Activated CD4-positive, alpha-beta memory T cell treated with anti-CD3 and anti-CD28 coated beads, Interleukin-2, amount 10 ng/mL, durations not matched to agents 7 days and 5 days (primary cell): ENCODE measurements at places on chromosomes 12 and 14. TPM values are rescaled to one million over a fixed set of nuclear protein-coding genes. Genes with fewer than 3 reads are reported as not detected.

Gene GNB3
- total RNA-seq = not detected

Gene JDP2
- total RNA-seq = 2.6 TPM

GRCh38 chr12:26622601-26623000 is 210.4 kb downstream of the ITPR2 start:
- DNase-seq = no peak

DNA sequence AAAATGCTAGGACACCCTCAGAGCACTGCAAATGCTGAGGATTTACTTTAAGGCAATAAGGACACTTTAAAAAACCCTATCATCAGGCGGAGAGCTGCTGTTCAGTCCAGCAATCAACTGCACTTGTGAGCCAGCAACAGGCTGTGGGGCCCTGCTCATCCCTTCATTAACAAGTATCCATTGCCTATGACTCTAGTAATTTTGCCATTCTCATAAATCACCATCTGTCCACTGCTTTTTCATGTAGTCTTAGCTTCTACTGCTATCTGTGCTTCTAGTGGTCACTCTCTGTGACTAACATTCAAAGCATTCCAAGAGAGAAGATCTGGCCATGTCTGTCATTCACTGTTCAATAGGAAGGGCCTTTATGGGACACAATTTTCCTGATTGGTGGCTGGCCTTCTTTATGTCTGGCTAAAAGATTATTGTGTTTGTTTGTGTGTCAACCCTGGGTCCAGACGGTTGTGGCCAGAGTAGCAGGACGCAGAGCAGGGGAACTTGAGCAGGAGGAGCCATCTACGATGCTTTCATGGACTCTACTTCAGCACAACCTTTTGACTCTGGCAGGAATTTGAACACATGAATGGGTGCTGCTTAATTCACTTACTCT is 3.6 kb upstream of the KRAS start:
- DNase-seq = no peak

DNA sequence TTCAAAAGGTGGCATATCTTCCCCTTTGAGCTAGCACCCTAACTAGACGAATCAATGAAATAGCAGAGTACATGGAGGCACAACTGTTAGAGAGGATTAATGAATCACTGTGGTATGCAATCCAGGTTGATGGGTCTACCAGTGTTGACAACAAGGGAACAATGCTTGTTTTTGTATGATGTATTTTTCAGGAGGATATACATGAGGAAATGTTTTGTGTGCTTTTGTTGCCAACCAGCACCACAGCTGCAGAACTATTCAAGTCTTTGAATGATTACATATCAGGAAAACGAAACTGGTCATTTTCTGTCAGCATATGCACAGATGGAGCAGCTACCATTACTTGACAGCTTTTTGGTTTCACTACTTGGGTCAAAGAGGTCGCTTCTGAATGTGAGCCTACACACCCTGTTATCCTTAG is 142.6 kb downstream of the GPHN start:
- no peak for DNase-seq

DNA sequence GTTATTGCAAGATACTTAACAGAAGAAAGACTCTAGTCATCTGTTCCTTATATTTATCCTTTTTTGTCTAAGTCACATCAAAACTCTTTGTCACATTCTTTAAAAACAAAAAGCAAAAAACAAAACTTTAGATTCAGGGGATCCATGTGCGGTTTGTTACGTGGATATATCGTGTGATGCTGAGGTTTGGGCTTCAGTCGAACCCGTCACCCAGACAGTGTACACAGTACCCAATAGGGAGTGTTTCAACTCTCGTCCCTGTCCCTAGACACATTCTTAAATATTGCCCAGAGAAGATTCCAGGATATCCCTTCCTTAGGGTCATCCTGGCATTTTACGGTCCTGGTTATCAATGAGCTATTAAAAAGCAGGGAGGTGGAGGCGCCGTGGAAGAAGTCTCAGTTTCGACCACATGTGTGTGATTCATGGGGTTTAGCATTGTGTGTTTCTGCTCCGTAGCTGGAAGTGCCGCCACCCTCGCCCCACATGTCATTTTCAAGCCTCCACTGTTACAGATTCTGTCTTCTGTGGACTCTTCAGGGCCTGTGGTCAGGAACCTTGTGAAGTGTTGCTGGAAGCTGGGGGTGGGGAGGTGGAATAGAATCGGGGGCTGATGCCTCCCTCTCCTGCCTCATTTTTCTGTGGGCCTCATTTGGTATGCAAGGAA is 19.9 kb downstream of the CCND2 start:
- peak; percentile 61 for DNase-seq

GRCh38 chr12:40223646-40224045 is 1.2 kb upstream of the LRRK2 start:
- DNase-seq = no peak

- no peak for DNase-seq
These were observed 57.3 kb downstream of the FNTB start for GRCh38 chr14:65043893-65044595.

- DNase-seq = no peak
These were observed 524.5 kb downstream of the GALC start for GRCh38 chr14:87468531-87468930.

GRCh38 chr14:51188566-51189185 is 51.4 kb upstream of the TMX1 start:
- no peak for DNase-seq

- DNase-seq = no peak
These were observed 187.4 kb upstream of the ABCD2 start for GRCh38 chr12:39807043-39807442.

- DNase-seq = no peak
These were observed 111.3 kb upstream of the SLC16A7 start for GRCh38 chr12:59484575-59484974.

Gene DLK1
- not detected for total RNA-seq

Gene ASCL1
- total RNA-seq = not detected

GRCh38 chr12:65694130-65694529 is 130.2 kb upstream of the HMGA2 start:
- no peak for DNase-seq

DNA sequence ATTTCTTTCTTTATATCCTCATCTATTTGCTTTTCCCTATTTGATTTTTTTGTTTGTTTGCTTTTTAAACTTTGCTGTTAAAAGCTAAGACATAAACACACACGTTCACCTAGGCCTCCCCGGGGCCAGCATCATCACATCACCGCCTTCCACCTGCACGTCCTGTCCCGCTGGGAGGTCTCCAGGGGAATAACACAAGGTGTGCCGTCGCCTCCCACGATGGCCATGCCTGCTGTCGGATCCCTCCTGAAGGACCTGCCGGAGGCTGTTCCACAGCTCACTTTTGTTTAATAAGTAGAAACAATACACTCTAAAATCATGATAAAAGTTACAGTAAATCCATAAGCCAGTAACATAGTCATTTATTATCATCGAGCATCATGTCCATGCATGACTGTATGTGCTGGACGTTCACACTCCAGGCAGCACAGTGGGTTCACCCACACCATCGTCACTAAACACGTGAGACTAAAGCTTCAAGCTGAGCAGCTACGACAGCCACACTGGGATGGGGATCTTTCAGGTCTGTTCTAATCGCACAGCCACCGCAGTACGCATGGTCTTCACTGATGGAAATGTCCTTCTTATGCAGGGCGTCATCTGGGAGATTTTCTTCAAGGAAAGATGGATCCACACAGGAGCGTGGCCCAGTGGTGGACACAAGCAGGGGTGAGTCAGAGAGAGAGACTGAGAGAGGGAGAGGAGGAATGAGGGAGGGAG is 3.6 kb downstream of the RIMBP2 start:
- no peak for DNase-seq

DNA sequence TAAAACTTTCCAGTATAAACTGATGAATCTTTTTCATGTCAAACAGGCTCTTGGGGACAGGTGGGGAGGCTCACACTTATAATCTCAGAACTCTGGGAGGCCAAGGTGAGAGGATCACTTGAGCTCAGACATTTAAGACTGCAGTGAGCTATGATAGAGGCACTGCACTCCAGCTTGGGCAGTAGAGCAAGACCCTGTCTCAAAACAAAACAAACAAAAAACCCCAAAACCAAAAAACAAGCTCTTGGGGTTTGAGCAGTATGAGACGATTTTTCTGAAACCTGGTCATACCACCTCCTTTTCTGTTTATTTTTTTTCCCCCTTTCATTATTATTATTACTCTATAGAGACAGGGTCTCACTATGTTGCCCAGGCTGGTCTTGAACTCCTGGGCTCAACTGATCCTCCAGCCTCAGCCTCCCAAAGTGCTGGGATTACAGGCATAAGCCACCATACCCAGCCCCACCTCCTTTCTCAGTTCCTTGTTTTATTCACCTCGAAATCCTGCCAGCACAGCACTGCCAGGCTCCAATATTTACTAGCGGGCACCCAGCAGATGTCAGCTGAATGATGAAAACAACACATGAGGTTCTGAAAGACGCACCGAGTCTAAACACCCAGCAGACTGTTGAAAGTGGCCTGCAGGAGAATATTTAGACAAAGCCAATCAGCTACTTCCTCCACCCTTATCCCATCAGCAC is 19.5 kb upstream of the CDK17 start:
- DNase-seq = no peak

DNA sequence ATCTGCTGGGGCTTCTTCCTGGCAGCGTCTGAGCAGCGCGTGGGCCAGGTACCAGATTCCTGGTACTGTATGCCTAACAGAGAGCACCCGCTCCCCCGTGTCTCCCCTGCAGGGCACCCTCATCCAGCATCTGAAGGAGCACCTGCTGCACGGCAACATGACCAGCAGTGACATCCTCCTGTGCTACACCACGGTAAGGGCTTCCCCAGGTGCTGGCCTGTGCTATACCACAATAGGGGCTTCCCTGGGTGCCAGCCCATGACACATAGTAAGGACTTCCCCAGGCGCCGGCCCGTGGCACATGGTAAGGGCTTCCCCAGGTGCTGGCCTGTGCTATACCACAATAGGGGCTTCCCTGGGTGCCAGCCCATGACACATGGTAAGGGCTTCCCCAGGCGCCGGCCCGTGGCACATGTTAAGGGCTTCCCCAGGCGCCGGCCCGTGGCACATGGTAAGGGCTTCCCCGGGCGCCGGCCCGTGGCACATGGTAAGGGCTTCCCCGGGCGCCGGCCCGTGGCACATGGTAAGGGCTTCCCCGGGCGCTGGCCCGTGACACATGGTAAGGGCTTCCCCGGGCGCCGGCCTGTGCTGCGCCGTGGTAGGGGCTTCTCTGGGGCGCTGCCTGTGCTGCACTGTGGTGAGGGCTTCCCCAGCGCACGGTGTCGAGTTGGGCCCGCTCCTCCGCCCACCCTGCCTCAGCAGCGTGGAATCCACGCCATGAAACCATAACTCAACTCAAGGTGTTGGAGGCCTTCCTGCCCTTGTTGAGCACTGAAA is 49.3 kb downstream of the AACS start:
- no peak for DNase-seq

- no peak for DNase-seq
These were observed 54.9 kb downstream of the ZFYVE21 start for GRCh38 chr14:103770500-103770899.

DNA sequence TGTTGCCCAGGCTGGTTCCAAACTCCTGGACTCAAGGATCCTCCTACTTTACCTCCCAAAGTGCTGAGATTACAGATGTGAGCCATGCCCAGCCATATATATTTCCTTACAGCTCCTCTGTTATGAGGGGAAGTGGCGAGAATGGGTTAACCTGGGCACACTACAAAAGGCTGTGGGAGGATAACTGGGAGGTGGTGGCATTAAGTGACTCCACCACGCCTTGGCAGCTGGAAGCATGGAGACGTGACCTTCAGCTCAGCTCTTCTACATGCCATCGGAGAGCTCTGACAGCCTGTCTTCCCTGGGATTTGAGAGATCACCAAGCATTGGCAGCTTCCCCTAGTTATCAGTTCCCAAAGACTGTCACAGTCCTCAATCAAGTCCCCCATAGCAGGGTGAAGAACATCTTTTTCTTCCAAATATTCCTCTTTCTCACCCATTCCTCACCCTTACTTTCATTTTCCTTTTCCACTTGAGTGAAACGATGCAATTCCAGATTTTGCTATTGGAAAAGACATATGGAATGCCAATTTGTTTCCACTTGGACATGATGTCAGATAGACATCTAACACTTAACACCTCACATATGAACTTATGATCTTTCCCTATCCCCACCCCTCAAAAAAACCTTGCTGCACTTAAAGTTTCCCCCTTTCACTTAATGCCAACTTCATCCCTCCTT is 48.5 kb downstream of the PHLDA1 start:
- no peak for DNase-seq

Gene GLI1
- 0.30 TPM for total RNA-seq

DNA sequence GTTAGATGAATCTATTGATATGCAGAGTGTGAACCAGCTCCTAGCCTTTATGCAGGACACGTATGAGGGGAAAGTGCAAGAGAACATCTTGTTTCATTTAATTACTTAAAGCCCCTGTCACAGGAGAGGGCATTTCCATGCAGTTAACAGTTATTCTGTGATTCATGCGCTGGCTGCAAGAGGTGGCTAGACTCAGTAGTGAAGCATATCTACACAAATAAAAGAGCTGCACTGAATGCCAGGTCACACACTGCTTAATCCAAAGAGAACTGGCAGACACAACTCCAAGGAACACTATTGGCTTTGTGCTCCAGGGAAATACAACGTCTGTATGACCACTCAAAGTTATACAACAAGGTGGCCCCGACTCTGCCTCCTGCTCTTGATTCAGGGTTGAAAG is 394.1 kb downstream of the C12orf75 start:
- DNase-seq = no peak

DNA sequence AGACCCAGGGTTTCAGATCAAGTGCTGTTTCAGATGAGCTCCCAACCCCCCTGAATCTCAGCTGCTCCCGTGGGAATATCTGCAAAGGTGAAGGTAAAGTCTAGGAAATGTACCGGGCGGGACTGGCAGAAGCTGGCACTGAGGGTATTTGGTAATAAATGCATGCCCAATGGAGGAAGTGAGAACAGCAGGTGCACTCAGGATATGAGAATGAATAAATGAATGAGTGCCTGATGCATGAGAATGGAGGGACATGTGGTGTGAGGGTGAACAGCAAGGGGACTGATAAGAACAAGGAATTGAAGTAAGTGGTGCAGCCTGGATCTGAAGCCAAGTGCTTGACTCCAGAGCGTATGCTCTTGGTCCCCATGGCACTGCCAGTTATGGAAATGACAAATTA is 11.6 kb downstream of the RAPGEF3 start:
- DNase-seq = no peak

- DNase-seq = no peak
These were observed 4.7 kb upstream of the GPATCH2L start for GRCh38 chr14:76146976-76147375.

GRCh38 chr14:99118046-99118721 is 153.8 kb downstream of the BCL11B start:
- peak; percentile 14 for DNase-seq

DNA sequence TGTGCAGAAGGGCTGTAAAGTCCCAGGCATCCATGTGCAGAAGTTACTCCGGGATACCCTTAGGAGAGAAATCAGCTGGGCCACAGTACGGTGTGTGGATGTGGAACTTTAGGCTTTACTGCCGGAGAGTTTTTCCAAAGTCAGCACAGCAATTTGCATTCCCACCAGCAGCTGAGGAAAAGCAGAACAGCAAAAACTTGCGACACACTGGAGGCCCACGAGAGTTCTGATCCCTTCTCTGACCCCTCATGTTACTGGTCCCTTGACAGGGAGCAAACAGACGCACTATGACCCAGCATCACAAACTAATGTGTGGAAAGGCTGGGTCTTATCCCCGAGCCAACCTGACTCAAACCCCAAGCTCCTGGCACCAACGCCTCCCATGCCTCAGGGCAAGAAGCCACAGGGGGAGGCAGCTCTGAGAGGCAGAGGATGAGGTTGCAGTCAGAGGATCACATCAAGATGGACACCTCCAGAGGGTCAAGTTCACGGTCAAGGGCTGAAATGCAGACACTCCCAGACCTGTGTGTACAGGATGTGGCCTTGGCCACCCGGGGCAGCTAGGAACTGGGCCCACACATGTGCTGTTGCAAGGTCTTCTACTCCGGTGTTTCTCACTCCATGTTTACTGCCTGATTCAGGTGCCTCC is 38.6 kb downstream of the CCDC88C start:
- no peak for DNase-seq
